AG20443 (cell line): ENCODE measurements at places on chromosomes 6 and 20.
A peak's percentile ranks its signal among the peaks of the same experiment; 100 is the strongest.

DNA sequence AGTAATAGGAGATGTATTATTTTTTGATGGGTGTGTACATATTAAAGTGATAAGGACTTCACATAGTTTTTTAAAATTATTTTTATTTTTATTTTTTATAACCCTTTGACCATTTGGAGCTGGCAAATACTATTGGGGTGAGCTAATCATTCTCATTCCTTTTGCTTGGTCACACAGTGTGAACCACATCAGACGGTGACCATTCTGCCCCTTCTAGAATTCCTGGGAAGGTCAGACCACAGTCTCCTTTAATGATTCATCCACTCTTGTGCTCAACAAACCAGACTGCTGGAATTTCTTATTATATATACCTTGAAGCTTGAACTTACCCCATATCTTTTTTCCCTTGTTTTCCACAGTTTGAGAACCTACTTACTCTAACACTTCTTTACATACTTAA lies 23.9 kb upstream of the PRL start:
- DNase-seq = peak; percentile 79

DNA sequence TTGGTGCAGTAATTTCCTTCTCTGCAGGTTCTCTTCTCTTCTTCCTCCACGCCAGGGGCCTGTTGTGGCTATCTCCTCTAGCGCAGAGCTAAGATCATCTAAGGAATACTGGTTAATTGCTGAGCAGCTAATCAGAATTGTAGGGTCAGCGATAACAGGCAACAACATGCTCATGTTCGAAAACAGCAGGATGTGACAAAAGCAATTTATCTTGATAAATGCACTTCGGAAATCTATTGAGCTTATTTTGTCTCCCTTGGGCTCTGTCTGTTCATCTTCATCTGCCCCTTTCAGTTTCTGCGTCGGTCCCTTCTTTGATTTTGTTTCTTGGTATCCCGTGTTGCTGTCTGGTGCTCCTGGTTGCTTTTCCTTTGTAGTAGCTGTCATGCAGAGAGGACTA lies 67.3 kb upstream of the MAP3K7 start:
- no peak for DNase-seq

DNA sequence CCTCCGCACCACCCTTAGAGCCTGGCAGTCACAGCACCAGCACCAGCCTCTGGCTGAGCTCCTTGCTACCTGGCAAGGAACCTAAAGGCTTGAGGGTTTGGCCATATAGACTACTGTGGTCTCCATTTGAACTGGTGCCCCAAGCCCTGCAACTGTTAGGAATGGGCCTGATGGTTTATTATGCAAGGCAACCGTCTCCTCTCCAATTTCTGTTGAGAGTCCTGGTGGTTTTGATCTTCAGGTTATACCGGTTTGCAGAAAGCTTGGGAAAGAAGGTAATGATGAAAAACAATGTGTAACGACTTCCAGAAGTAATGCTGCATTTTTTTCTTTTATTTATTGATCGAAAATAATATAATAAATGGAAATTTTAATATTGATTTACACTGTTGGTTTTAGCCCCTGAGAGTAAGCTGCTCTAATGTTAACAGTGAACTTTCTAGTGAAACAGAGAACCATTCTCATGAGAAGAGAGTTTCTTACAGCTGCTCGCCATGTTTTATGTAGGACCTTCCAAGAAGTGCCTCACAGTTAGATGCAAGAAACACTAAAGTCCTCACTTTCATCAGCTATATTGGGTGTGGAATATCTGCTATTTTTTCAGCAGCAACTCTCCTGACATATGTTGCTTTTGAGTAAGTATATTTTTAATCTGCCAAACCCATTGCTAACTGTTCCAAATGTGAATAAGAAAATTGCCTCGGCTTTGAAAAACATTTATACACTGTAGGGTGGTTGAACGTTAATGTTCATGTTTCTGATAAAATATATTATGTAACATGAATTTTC lies 112.8 kb downstream of the ADGRG6 start:
- DNase-seq = no peak

GRCh38 chr6:170152989-170153388 lies 137.9 kb downstream of the DLL1 start:
- DNase-seq = no peak

- DNase-seq = no peak
Measured at GRCh38 chr6:105880030-105880492, 206.1 kb upstream of the PRDM1 start.

DNA sequence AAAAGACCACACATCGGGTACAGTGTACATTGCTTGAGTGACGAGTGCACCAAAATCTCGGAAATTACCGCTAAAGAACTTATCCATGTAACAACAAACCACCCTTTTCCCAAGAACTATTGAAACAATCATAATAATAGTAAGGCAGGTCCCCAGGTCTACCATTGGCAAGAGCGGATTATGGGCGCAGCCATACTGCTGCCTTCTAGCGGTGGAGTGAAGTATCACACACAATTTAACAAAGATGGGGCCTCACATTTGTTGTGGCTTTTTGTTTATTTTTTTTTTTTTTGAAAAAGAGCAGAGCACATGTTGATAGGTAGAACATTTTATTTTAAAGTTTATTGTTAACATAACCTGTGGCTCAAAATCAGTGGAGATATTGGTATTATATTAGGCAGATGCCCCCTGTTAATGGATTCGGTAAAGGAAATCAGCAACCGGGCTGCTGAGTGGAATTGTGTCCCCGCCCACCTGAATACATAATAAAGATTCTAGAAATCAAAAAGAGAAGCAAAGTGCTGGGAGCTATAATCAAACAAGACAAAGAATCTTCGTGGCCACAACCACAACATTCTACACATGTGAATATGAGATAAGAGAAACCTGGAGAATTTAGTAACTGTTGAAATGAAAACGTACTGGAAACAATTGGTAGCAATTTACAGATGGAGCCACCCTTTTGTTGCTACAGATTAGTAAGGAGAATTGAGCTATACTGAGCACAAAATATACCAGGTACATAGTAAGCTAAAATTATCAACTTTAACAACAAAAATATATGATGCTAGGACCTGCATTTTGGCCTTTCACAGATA lies 94.2 kb upstream of the EXOC2 start:
- DNase-seq = peak; percentile 34

GRCh38 chr20:41057999-41058673 lies 29.5 kb downstream of the TOP1 start:
- DNase-seq = peak; percentile 35

- DNase-seq = no peak
Measured at GRCh38 chr6:115310156-115310555, 750.5 kb downstream of the FRK start.

GRCh38 chr20:1887321-1887720 lies 7.9 kb upstream of the SIRPA start:
- DNase-seq = no peak

- DNase-seq = no peak
Measured at GRCh38 chr6:36743032-36743431, 45.4 kb downstream of the RAB44 start.

GRCh38 chr6:161140554-161140875 lies 133.3 kb downstream of the AGPAT4 start:
- no peak for DNase-seq

GRCh38 chr6:39524007-39524406 lies 201.2 kb downstream of the KIF6 start:
- DNase-seq = no peak

GRCh38 chr6:40999569-40999968 lies 39.5 kb downstream of the UNC5CL start:
- peak; percentile 80 for DNase-seq

- no peak for DNase-seq
Measured at GRCh38 chr6:25794784-25795183, 37.1 kb downstream of the SLC17A1 start.

DNA sequence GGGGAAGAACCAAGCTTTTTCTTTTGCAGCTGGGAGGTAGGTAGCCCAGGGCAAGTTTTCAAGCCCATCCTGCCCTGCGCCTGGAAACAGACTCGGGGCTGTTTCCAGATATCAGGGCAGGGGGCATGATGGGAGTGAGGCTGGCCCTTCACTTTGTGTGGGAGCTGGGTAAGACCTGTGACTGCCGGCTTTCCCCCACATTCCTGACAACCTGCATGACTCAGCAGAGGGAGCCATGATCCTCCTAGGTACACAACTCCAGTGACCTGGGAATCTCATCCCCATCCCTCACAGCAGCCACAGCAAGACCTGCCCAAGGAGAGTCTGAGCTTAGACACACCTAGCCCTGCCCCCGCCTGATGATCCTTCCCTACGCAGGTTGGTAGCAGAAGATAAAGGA lies 280.8 kb downstream of the SOX4 start:
- DNase-seq = no peak

DNA sequence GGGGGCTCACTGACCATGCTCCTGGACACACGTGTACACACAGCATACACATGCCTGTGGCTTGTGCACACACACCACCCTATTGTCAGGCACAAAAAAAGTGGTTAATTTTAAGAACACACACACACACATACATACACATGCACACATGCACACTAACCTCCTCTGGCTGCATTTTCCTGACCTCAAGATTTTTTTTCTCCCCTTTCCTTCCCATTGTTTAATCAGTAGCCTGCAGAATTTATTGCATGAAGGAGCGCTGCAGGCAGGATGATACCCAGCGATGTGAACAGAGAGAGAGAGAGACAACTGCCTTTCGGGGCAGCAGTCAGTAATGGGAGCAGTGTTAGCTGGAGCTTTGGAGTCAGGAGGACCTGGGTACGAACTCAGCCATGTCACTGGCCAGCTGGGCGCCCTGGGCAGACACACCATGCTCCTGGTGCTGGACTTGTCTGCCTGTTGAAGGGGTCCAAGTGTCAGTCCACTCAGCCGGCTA lies 990 bp upstream of the TRAF3IP2 start:
- DNase-seq = no peak

DNA sequence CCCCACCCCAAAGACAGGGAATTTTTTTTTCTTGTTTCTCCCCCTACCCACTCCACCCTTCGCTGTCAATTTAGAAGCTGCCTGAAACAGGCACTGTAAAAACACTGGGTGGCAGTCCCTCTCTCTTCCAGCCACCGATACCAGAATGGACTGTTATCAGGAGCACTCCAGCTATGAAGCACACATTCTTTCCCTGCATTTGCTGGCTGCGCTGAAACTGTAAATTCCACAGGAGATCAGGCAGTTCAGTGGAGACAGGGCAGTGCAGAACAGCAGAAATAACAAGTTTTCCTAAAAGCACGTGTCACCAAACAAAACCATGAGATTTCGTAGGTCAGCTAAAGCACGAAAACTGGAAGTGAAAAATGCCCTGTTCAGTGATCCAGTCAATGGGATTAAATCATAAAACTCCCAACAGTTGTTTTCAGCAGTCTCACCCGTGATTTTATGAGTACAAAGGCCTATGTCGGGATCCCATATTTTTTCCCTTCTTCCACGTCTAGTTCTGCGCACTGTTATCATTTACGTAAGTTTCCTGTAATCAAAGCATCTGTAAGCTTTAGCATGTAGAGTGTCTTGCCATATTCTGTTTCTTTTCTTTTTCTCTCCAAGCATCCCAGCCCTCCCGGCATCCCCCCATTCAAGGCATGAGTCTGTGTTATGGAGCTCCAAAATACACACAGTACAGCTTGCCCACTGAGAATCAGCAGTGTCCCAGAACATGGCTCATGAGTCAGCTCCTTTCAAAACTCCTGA lies 359.9 kb upstream of the EPHA7 start:
- DNase-seq = no peak

DNA sequence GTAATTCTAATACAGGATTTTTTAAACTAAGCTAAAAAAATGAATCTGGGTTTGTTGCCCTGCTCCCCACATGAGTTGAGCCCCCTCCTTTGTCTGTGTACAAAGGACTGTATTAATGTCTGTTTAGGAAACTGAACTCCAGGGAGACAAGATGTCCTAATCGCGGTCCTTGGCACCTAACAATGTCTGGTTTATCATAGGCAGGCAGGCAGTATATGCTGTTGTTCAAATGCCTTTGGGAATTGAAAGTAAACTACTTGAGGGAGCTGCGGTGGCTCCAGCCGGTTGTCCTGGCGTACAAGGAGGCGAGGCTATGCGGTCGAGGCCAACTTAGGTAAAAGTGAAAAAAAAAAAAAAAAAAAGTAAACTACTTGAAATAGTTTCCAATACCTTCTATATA lies 98.5 kb downstream of the TULP4 start:
- no peak for DNase-seq

- no peak for DNase-seq
Measured at GRCh38 chr6:153698001-153698400, 341.0 kb upstream of the OPRM1 start.

- DNase-seq = peak; percentile 45
Measured at GRCh38 chr6:131210469-131210868, 75.2 kb downstream of the AKAP7 start.

- DNase-seq = no peak
Measured at GRCh38 chr20:32296819-32297420, 19.5 kb downstream of the KIF3B start.

DNA sequence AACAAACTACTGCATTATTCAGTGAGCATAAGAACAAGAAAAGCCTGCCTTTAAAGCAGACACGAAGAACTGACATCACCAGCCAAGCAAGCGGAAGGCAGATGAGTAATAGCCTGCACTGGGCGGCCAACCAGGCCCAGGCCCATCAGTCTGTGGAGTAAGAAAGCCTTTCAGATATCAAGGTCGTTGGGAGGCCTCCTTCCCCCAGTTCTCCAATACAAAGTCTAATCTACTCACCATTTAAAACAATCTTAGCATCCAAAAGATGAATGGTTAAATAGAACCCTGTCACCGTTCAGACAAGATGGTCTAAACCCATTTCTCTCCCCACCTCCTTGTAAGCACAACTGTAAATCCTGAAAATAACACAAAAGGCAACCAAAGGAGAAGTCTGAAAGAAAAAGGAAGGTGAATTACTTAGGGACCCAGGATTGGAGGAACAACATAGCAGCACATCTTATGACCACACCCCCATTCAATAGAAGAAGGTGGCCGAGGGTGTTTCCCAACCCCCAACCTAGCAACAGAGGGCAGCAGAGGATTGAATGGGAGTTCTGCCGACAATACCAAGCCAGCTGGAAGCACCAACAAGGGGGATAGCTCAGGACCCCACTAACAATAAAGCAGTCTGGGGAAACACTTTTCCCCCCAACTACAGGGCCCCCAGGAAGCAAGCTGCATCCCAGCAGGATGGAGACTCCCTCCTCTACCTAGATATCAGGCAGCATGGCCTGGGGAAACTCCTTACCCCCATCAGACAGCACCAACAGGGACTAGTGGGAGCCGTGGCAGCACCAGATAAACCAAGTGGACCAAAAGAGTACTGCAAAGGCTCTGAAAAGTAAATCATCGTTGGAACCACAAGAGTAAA lies 67.9 kb downstream of the ZHX3 start:
- peak; percentile 89 for DNase-seq

- DNase-seq = no peak
Measured at GRCh38 chr20:13111249-13111911, 102.6 kb downstream of the SPTLC3 start.

DNA sequence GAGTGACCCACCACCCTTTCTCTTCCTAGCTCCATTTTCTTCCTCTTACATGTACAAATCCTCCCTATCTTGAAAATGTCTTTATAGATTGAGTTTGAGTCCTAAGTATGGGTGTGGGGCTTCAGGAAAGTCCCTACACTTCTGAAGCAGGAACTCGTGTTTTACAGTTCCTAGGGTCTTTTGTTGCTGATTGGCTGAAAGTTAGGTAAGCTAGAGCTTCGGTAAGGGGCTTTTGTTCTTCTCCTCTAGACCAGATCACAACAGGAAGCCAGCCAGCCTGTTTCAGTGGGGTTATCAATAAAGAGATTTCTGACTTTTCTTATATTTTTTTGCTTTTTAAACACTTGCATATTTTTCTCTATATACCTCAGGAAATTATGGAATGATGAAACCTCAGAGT lies 51.3 kb downstream of the CNR1 start:
- DNase-seq = no peak

- peak; percentile 41 for DNase-seq
Measured at GRCh38 chr20:57838670-57839151, 128.9 kb upstream of the PMEPA1 start.
